Stimulated activated CD4-positive, alpha-beta T cell treated with anti-CD3 and anti-CD28 coated beads, Interleukin-1b, Interleukin-23, amount 100 ng/mL, for 1 hour (primary cell): ENCODE measurements at places on chromosomes 7 and 10.

DNA sequence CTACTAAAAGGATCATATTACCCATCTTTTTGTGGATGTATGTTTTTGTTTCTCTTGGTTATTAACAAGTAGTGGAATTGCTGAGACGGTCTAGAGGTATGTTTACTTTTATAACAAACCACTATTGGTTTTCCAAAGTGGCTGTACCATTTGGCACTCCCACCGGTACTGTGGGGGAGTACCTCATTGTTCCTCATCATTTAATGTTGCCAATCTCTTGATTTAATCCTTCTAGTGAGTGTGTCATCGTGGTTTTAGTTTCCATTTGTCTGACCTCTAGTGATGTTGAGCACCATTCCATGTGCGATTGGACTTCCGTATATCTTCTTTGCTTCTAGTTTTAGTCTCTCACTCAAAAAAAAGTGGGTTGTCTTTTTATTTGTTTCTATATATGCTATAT is 50.4 kb downstream of the RBM33 start:
- no peak for DNase-seq

GRCh38 chr10:132554991-132555647 is 17.5 kb downstream of the INPP5A start:
- no peak for DNase-seq

- DNase-seq: no peak
These were observed 12.5 kb upstream of the KLHL7 start for GRCh38 chr7:23093111-23093510.

DNA sequence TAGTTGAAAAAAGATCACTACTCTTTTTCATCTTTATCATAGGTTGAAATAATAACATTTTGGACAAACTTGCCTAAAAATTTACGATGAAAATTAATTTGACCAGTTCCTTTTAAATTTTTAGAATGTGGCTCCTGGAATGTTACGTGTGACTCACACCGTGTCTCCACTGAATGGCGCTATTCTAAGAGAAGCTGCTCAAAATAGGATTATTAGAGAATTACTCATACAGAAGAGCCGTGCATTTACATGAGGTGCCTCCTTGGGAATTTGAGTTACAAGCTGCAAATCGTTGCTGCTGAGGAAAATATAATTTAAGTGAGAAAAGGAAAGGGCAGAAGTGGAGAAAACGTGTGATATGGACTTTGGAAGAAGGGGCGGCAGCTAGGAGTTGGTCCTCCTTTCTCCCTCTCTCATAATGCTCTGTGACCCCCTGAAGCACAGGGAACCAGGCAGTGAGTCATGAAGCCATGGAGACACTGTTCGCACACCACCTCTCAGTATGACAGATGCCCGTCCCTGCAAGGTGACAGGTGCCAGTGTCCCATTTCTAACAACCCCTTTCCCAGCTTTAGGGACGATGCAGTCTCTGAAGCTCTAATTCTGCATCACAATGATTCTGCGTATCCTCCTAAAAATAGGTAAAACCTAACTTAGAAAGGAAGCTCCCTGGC is 323.2 kb upstream of the COBL start:
- no peak for DNase-seq

GRCh38 chr7:48108959-48109847 is 20.1 kb downstream of the UPP1 start:
- no peak for DNase-seq

- no peak for DNase-seq
These were observed 7.7 kb upstream of the NRBF2 start for GRCh38 chr10:63125459-63125858.

DNA sequence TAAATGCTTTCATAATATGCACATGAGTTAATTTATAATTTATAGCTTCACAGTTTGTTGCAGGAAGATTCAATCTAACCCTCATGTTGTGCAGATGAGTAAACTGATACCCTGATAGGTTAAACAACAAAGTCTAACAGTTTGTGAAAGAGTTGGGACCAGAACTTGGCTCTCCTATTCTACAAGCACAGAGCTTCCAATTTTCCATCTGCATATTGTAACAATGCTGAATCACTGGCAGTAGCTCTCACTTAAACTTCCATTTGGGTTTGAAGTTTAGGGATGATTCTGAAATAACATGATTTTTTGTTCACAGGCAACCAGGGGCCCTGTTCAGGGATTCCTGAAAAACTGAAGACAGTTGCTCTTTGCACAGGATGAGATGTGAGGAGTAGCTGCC is 179.3 kb downstream of the XPNPEP1 start:
- no peak for DNase-seq

- no peak for DNase-seq
These were observed 2.4 kb upstream of the PKD1L1 start for GRCh38 chr7:47950714-47951113.

- no peak for DNase-seq
These were observed 141.0 kb downstream of the PLXNA4 start for GRCh38 chr7:132435016-132435990.
